ENCODE measurements at places on chromosomes 4 and X.

DNA sequence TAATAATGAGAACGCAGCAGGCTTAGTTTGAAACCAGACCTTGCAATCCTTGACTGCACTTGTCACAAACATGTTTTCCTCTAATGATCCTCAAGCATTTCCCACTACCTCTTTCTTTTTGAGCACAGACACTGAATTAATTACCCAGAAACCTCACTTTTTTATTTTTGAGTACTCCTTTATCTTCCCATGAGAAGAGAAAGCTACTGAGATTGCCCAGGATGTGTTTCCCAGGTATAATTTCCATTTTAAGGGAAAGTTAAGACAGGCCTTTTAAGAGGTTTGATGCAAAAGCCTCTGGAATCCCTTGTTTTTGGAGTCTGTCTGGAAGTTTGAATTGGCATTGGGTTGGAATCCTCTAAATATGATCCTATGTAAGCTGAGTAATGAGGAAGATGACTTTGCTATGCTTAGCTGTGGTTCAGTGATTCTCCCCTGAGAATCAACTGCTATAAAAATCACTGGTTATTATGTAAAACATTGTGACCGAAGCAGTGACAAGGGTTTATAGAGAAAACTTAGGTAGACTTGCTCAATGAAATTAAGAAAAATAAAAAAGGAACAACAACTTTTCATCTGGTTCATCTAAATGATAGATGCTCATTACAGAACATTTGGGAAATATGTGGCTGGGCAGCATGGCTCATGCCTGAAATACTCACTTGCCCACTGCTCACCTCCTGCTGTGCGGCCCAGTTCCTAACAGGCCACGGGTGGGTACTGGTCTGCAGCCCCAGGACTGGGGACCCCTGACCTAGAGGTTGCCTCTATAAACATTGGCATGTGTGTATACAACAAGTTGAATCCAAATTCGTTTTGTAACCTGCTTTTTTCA lies 10.8 kb upstream of the RHOH start:
- no peak for DNase-seq

- DNase-seq: no peak
These were observed 9.5 kb downstream of the HPRT1 start for GRCh38 chrX:134469486-134469885.

DNA sequence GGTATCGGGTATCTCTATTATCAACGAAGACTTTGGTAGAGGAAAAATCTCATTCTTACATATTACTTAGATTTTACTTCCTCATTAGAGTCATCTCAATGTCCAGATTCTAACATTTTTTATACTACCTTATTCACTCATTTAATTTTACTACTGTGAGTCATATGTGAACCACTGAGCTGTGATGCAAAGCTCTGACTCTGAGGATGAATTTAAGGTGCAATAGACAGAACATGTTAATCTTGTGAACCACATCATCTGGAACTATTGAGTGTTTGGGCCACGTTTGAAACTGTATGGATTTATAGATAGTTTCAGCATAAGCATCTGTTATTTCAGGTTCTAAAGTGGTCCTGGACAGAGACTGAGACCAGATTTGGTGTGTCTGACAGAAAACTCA lies 78.4 kb downstream of the PWWP3B start:
- no peak for DNase-seq

DNA sequence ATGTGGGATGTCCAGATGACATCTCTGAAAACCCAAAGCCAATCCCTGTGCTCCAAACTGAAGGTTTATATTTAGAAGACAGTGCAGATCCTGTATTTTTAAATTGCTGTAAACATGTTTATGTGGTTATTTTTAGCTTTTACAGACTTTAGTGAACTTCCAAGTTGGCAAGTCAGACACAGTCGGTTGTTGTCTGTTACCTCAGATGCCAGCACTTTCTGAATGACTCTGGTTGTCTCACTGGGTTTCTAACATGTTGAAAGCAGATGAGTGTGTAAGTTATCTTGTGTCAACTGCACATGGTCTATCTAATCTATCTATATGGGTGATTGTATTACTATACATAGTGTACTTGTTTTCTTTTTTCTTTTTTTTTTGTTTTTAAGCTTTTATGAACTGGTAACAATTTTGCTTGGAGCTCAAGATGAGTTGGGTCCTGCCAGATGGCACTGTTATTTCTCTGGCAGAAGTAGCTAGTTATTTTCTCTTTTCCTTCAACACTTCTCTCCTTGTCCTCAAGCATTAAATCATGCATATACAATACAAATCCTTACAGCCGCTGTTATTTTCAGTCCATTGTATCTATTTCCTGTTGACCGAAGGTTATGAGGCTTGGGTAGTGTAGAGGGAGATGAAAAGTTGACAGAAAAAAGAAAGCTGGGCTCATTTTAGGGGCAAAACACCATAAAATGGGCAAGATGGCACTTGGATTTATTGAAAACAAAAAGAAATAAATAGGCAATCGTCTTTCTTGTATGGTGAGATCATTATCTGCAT lies 66.3 kb downstream of the GAB1 start:
- no peak for DNase-seq

GRCh38 chr4:84276752-84277151 lies 222.3 kb downstream of the NKX6-1 start:
- DNase-seq: no peak

DNA sequence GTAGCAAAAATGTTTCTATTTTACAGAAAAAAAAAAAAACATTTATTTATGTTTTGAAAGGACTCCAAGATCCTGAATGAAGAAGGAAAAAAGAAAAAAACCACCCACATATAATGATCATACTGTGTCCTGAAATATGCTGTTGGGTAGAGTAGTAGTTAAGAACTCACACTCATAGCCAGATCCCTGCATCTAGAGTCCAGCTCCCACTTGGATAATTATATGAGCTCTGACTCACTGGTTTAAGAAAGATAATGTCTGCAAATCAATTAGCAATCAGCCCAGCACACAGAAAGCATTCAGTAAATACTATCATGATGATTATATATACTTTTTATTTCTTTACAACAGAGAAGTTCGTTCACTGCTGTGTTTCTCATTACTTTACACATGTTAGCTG lies 46.7 kb upstream of the MXRA5 start:
- no peak for DNase-seq

DNA sequence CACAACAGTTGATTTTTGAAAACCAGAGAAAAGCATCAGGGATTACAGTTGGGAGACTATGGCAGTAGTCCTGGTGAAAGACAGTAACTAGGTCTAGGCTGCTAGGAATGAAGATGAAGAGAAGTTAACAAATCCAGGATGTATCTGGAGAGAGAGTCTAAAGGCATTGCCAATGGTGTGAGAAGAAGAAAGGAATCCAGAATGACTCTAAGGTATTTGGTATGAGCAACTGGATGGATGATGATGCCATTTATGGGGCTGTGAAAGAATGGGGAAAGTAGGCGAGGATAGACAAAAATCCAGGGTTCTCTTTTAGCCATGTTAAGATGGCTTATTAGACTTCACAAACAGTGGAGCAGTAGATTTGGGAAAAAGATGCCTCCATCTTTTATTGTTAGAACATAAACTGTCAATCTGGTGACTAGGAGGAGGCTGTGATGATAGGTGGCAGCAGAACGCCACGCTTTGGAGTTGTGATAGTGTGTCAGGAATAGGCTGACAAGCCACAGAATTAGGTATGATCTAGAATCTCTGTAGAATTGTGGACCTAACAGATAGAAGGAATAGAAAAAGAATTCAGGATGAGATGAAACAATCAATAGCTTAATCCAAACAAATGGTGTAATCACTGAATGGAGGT lies 27.3 kb upstream of the JADE1 start:
- DNase-seq: no peak

DNA sequence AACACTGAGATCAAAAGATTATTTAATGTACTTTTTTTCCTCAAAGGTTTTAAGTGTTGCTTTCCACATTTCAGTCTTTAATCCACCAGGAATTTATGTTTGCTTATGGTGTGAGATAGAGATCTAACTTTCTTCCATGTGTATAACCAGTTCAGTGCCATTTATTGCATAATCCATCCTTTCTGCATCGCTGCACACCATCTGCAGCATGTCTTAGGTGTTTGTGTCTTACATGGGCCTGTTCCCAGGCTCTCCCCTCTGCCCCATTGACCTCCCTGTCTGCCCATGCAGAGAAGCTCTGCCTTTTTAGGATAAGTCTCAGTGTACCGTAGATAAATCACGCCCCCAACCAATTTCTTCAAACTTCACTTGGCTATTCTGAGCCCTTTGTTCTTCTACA lies 30.3 kb downstream of the NSDHL start:
- DNase-seq: no peak

DNA sequence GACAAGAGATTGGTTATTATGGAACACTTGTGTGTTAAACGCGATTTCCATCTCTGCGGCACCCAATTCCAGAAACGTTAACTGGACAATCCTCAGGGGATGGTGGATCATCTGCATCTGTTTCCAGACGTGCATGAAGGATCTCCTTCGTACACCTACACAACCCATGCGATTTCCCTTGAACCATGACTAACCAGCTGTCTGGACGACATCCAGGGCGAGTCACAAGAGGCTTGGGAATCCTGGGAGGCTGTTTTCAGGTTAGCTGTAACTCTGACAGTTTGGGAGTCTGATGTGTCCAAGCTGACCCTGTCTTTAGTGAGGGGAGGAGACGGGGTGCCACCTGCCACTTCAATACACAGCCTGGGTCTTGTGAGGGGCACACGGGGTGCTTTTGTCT lies 84.5 kb downstream of the GATB start:
- DNase-seq: no peak

GRCh38 chr4:38674258-38675144 lies 10.5 kb downstream of the KLF3 start:
- DNase-seq: no peak

DNA sequence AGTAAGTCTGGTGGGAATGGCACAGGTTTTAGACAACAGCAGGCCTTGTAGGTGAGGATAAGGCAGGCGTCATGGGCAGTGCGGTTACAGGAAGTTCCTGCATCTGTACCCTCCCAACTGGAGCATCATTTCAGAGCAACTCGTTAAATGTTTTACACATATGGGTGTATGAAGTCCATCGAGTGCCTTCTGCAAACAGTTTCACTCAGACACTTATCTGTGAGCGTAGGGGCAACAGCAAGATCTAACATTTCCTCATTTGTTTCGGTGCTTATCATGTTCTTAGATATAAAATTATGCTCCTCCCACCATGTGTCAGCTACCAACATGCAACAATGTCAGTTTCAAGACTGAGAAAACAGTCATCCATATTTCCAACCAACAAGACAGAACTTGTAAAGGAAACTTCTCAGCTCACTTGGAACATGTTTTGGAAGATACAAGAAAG lies 69.9 kb downstream of the ELOVL6 start:
- no peak for DNase-seq

DNA sequence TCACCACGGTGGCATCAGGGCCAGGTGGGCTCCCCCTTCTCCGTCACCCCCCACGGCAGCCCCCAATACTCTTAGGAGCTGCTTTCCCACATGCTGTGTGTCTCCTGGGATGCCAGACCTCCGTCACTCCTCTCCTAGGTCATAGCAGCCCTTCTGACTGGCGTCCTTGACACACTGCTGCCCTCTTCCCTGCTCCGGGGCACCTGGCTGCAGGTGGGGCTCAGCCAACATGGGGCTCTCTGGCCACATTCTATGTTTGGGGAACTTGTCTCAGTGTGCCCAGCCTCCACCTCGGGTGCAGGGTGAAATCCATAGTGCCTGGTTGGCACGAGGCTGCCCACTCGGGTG lies 13.8 kb downstream of the TMEM175 start:
- no peak for DNase-seq

DNA sequence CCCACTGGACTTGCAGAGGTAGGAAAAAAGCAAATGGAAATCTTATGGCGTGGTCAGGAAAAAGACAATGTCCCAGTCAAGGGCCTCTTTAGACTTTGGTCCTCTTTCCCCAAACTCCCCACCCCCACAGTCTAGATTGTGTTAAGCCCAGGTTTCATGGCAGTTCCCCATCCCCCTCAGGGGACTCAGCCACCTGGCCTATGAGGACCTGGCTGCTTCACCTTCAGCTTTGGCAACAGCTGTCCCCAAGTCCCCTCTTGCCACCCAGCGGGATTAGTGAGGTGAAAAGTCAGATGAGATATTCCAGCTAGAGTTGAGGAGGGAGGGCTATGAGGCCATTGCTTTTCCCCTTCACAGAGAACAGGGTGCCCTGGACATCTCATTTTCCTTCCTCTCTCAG lies 457 bp downstream of the RIPPLY1 start:
- DNase-seq: no peak

DNA sequence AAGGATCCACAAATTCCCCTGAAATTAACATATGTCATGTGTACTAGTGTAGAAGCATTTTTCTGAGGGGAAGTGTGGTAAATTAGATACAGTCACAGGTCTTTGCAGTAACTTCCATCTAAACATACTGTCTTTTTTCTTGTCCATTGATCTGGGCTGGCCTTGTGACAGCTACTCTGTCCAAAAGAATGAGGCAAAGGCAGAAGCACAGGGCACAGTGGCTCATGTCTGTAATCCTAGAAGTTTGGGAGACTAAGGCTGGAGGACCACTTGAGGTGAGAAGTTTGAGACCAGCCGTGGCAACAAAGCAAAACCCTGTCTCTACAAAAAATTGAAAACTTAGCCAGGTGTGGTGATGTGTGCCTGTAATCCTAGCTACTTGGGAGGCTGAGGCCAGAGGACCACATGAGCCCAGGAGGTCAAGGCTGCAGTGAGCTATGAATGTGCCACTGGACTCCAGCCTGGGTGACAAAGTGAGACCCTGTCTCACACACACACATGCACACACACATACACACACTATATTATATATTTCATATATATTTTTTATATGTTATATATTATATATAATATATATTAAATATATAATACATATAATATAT lies 47.6 kb downstream of the HAND2 start:
- no peak for DNase-seq

DNA sequence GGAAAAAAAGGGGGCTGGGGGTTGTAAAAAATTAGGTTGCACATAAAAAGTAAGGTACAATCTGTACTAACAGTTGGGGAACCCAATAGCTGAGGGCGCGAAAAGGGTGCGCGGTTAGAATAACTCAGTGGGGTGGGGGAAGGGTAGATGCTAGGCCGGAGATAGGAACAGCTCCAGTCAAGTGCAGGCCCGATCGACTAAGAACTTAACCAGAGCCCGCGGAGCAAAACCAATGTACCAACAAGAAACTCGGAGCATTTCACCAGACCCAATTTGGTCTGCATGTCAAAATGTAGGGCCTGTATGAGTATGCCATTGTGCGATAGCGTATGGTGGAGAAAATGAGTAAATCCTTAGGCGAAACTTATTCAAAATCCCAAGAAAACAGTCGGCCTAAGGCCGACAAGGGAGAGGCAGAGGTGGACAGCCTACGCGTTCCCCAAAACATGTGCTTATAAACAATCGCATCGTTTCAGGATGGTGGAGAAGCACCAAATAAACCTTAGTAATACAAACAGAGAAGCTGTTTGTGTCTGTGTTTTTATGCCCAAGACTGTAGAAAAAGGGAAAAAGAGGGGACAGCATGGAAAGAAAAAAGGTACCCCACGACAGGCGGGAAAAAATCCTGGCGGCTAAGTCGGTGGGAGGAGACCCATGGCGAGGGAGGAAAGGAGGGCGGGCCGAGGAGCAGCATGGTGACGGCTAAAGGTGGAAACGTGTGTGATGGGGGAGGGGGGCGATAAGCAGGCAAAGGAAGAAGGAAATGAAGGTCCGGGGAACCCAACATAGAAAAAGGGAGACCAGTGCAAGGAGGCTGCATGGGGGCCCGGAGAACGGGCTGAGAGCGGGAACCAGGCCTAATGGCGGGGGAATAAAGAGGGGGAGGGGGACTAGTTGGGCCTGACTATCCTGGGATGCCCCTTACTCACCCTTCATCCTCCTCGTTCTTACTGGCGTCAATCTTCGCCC lies 990 bp downstream of the HNRNPD start:
- DNase-seq: peak; percentile 30

Measured in SHP77 treated with DMSO at 0.1 percent for 48 hours (cell line).